Ammon's horn (tissue), 1 donor: ENCODE measurements at places on chromosomes 13 and 19.

DNA sequence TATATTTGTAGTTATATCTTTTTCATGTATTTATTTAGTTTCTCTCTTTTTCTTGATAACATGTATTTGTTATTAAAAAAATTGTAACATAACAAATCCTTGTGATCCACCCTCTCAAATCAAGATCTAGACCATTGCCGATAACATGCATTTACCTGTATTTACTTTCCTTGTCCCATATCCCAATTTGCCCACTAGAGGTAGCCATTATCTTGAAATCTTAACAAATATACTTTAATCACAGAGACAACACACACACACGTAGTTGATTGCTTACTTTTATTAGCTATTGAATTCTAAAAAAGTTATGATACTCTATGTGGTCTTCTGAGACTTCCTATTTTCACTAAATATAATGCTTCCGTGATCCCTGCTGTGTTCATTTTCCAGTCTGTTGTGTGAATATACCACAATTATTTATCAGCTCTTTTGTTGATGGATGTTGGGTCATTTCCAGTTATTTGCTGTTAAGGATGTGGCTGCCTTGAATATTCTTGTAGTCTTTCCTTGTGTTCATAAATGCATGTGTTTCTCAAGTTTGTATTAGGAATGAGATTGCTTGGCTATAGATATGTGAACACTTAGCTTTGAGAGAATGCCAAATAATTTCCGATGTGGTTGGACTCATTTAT is 31.3 kb upstream of the ZMYM2 start:
- peak; percentile 26 for DNase-seq

DNA sequence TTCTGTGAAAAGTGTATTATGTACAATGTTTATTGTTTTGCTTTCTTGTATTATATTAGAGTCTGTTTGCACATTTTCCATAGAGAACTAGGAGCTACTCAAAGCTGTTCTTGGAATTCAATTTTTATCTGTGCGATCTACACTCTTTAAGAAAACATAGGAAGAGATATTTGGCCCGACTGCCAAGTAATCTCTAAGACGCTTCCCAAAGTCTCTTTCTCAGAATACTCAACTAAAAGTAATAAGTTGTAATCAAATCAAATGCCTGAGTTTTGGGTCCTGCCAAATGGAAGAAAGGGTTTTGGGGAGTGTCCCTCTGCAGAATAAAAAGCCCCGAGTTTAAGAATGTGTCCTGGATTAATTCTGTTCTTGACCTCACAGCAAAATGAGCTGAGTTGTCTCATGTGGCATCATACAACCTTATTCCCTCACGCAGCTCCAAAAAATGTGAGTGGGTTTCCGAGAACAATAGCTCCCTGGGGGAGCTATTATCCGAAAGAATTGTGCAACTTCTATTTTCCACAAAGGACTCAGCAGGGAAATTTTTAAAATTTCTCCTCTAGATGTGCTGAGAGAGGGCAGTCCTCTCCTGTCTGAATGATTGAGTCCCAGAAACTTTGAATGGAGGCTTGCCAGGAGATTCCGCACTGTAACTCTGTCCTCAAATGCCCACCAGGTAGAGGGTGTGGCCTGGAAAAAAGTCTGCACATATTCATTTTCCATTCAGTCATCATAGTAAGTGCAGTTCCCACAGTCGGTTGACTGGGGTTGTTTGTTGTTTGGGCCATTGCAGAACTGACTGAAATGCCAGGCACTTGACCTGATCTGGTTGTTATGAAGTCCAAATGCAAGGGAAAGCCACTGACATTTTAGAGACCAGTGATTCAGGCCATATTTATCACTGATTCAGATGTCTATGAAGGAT is 280.0 kb upstream of the SOX21 start:
- no peak for DNase-seq

GRCh38 chr13:64413529-64413928 is 2816.6 kb downstream of the PCDH9 start:
- no peak for DNase-seq

DNA sequence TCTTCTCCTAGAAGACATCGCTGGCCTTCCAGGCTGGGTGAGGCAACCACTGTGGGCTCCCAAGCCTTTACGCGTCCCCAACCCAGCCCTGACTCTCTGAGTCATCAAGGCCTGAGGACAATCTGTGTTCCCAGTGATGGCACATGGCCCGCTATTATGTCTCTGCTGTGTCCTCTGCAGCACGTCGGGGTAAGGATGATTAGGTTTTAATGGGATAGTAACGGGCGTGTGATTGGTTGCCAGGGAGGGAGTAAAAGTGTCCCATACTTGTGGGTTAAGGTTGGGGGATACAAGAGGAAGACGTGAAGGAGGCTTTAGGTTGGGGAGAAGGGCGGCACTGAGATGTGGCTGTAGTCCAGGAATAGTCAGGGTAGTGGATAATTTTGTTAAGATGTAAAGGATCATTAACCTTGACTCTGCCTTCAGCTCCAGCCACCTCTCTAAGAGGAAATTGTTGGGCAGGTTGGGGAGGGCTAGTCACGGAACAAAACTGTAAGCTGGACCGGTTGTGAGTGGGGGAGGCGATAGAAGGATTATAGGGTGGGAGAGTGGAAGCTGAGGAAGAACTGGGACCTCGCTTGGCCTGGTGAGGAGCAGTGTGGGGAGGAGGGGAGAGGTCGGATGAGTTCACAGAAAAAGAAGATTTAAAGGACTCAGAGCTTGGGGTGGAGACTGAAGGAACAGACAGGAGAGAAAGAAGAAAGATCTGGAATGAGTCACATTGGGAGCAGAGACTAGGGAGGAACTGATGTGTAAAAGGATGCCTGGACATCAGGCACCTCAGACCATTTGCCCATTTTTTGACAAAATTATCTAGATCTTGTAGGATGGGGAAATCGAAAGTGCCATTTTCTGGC is 27.9 kb upstream of the IGFL1 start:
- peak; percentile 15 for DNase-seq

DNA sequence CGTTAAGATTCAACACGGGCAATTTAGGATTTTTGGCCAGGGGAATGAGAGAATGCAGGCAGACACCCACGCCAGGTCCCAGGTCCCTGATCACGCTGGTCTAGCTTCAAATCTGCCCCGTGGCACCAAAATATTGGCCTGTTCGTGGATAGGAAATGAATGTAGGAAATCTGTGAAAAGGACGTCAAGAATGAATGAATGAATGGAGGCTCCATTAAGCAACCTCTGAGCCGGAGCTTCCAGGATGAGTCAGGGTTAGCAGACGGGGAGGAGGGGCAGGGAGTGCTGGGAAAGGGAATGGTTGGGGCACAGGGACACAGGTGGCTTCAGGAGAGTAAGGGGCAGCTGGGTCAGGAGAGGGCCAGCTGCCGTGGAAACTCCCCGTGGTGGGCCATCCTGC is 4.2 kb downstream of the SULT2B1 start:
- no peak for DNase-seq

- peak; percentile 64 for DNase-seq
Measured at GRCh38 chr13:95540888-95541287, 11.6 kb upstream of the CLDN10 start.

DNA sequence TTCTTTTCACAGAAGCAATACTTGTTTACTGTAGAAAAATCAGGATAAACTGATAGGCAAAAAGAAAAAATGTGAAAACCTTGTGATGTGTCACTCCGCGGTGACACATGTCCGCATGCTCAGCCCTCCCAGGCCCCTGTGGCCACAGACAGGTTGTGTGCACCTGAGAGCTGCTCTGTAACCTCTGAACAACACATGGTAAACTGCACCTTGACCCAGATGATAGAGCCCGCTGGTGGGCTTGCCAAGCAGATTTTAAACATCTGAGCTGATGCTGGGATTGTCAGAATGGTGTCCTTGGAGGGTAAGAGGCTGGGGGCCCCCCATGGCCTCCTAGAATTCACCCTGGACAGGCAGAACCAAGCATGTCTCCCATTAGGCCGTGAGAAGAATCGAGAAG is 33.8 kb downstream of the DHRS12 start:
- DNase-seq, result no peak

DNA sequence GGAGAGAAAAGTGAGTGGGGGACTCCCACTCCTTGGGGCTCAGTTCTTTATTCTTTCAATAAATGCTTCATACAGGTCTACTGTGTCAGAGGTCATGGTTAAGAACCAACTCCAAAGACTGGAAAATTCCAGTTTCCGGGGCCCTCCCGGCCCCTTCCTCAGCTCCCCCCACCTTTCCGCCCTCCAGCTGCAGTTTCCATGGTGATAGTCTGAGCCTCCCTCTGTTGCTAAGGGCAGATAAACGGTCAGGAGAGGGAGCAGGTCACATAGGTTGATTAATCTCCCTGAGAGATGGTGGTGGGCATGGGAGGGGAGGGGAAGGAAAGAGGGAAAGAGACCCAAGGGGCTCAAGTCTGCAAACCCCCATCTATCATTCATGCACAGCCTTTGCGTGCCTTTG is 131.5 kb upstream of the USP29 start:
- DNase-seq, result no peak

GRCh38 chr13:52851137-52851962 is 2.9 kb upstream of the PCDH8 start:
- peak; percentile 68 for DNase-seq

DNA sequence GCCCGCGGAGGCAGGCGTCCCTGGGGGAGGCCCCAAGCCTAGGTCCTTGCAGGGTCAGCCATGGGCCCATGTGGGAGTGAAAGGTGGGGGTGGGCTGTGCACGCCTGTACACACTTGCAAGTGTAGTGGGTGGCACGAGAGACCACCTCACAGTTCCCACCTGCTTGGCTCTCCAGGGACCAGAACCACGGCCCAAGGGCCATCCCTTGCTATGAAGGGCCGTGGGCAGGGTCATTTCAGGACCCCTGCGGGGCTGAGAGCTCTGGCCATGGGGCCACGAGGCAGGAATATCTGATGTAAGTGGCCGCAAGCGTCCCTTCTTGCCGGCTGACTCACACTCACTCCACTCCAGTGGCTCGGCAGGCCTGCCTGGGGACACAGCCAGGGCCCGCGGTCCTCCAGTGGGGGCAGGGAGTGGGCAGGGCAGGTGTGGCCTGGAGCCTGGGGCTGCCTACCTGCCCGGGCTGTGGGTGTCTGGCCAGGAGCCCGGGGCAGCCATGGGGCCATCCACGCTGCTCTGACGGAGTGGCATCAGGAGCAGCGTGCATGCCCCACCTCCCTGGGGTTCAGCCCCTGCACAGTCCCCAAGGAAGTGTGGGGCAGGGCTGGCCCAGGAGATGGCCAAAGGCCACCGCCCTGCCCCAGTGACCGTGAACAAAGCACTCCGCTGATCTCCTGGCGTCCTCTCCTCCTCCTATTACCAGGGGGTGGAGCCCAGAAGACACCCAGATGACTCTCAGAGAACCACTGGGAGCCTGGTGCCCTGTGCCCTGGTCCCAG is 8.6 kb upstream of the MKNK2 start:
- peak; percentile 65 for DNase-seq

DNA sequence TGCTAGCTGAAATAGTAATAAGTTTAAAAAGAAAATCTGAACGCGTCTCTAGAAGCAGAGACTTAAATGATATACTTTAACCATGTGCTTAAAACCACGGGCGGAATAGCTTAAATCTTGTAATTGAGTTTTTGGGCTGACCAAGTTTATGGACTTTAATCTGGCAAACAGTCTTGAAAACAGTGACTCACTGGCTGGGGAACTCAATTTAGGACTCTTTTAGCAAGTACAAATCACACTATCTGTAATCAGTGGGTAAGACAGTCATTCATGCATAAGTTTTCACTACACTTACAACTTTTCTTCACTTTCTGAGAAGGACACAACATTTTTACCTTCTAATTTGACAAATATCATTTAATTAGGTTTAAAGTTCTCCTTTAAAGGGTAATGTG is 26.8 kb downstream of the ZNF627 start:
- no peak for DNase-seq

DNA sequence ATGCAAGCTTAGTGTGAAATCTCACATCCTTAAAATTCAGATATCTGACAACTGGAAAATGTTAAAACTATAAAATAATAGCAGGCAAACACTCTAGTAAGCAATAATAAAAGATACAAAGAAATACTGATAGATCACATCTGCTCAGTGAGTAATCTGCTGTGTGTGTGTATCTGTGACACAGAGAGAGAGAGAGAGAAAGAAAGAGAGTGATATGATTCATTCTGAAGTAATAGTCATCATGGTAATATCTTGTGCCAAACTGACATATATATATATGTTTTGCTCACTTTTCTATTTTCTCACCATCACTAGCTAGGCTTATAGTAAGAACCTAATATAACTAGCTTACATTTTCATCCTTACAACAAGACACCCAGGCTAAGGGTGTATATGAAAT is 288.0 kb upstream of the SLITRK6 start:
- no peak for DNase-seq
